Right lung (tissue), 10 donors: ENCODE measurements at places on chromosomes 11 and 22.

- DNase-seq: no peak
These were observed 29.4 kb downstream of the ARFGAP2 start for GRCh38 chr11:47147250-47147649.

DNA sequence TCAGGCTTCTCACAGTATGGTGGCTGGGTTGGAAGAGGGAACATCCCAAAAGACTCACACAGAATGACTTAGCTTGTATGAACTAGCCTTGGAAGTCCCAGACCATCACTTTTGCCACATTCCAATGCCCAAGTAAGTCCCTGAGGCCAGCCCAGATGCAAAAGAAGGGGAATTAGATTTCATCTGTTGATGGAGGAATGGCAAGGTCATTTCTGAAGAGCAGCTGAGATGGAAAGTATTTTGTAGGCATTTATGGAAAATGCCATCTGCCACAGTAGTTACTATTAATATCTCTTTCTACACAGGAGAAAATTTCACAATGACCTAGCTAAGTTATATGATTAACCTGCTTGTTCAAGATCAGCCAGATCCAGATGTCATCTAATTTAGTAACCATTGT lies 58.8 kb downstream of the ENDOD1 start:
- no peak for DNase-seq

- no peak for DNase-seq
These were observed 45.5 kb upstream of the GRIK4 start for GRCh38 chr11:120465921-120466534.

GRCh38 chr11:44221456-44221855 lies 88.5 kb downstream of the ALX4 start:
- no peak for DNase-seq

DNA sequence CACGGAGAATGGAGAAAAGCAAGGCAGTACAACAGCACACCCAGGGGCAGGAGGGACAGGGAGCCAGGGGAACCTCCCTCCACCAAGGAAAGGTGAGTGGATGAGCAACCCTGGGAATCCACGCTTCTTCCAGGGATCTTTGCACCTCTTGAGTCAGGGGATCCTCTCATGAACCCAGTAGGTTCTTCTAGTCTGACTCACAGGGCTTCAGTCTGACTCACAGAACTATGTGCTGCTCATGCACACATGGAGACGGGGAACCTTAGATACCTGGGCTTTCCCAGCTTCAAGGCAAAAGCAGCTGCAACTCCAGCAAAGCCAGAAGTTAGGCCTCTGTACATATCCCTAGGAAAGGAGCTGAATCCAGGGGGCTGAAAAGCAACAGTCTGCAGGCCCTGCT lies 1021.4 kb upstream of the TENM4 start:
- DNase-seq: no peak

DNA sequence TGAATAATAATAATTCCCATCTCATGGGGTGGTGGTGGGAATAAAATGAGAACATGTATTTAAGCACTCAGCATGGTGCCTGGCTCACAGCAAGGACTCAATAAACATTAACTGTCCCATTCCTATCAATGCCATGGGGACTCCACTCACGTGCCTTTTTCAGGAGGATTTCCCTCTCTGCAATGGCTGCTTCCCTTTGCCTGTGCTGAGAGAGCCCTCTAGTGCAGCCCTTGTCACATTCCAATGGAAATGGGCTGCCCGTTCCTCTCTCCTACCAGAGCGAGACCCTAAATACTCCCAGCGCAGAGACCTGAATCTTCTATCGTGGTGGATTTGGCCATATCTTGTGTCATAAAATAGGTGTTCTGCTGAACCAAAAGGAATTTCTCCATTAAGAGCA lies 621.5 kb upstream of the B3GAT1 start:
- DNase-seq: peak; percentile 6

- DNase-seq: peak; percentile 84
These were observed at the start of gene HIPK3 for GRCh38 chr11:33257160-33257896. Gene HIPK3 (plus strand): TSS chr11:33257381.

DNA sequence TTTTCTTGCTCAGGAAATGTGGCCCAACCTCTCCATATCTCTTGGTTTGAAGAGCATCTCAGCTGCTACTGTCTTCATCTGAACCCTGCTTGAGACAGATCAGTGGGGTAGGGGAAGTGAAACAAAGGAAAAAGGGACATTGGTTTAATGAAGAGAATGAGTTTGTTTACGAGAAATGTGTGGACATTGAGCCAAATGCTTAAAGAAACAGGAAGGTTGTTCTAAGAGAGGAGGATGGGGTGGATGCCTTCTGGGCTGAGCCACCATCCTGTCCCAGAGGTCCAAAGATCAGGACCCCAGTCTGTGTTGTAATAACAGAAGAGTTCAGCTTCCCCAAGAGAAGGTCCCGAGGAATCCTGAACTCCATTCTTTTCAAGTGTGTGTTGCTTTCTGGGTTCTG lies 369.7 kb downstream of the INSC start:
- DNase-seq: no peak

DNA sequence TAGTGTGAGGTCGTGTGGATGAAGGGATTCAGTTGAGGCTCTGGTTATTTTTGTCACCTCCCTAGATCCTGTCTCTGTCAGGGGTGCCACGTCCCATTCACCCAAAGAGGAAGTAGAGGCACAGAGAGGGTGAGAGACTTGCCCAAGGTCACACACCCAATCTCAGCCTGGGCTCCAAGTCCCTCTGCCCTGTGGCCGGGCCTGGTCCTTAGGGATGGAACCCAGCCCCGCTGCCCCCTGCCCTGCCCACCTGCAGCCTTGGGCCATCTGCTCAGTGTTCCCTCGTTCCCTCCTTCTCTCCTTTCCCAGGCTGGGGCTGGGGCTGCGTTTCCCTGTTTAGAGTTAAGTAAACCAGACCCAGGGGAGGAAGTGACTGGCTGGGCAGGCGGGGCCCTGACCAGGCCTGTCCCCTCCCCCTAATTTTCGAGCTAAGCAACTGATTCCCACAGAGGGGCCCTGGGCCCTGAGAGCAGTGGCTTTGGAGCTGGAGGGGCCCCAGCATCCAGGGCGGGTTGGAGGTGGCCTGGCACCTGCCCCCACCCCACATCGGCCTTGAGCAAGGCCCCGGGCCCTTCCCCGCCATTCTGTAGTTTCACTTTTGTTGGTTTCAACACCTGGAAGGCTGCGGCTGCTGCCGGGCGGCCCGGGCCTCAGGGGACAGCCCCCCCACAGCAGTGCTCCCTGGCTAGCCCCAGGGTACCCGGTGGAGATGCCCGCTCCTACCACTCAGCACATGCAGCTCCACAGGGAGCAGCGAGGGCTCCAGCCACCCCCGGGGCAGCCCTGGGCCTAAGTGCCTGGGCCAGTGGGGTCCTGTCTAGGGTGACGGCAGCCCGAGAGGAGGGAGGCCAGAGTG lies 1.5 kb downstream of the TCIRG1 start:
- peak; percentile 50 for DNase-seq

DNA sequence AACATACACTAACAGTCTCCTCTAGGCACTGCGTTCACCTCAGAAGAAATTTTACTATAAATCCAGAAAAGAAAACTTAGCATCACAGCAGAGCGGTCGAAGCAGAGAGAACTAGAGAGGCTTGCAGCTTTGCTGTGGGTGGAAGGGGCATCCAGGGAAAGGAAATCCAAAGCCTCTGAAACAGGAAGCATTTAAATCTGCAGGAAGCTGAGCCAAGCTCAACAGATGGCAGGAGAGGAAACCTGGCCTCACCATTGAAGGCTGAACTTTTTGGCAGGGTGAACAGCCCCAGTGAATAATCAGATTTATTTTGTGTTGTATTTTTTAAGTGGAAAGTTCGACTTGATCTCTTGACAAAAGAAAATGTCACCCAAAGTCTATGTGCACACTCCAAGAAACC lies 858.1 kb downstream of the OPCML start:
- DNase-seq: no peak

- no peak for DNase-seq
These were observed 28.9 kb downstream of the SLC25A18 start for GRCh38 chr22:17592201-17592600.

GRCh38 chr11:19703211-19703610 lies 9.4 kb upstream of the NAV2 start:
- DNase-seq: no peak

DNA sequence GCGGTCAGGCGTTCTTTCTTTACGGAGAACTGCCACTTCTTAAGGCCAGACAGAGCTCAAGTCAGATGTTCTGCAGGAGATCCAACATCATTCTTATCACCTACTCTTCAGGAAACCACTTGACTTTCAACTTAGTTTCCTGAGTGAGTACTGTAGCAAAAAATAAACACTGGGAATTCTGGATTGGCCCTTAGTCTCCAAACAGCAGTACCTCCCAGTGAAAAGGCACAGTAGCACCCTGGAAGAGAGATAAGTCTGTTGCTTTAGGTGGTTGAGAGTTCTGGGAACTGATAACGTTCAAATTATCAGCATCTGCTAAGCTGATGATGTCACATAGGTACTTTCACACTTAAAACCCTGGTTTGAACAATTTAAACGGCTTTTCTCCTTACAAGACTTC lies 971.8 kb upstream of the TENM4 start:
- peak; percentile 14 for DNase-seq

GRCh38 chr11:25242928-25243327 lies 746.1 kb downstream of the LUZP2 start:
- no peak for DNase-seq

DNA sequence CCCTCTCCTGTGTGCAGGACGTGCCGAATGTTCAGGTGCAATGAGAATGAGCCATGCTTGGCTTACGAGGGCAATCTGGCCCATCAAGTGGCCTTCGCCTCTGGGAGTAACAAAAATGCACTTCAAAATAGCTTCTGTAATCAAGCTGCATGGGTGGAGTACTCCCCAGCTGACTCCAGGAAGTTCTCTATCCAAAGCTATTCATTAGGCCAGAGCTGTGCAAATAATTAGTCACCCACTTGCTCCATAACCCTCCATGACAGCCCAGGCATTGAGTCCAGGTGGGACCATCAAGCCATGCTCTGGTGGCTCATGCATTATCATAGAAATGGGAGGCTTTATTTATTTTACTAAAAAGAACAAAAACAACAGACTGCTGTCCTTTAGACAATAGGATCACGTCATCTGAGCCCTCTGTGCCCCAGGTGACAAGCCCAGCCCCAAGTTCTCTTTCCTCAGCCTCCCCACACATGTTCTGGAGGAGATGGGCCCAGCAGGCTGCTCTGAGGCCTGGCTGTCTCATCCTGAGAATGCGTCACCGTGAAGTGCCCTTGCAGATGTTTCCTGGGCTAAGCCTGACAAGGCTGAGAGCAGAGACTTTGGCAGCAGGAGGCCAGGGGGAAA lies 244.7 kb downstream of the ETS1 start:
- no peak for DNase-seq

DNA sequence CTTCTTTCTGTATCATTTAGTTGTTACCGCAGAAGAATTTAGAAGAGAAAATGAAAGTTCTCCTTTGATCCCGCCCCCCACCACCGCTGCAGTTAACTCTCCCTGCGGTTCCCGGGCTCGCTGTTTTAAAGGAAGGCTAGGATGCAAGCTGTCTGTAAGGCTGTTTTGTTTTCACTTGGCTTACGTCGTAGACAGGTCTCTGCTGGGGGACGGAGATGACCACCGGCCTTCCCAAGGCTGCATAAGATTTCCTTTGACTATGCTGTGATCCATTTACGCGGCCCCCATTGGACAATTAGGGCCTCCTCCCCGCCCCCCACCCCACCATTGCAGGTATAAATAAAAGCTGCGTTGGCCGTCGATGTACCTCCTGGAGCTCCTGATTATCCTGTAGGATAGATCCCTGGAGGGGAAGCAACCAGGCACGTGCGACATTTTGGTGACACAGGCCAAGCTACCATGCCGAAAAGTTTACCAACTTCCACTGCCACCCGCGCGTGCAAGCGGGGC lies 1.4 kb upstream of the CPT1A start:
- no peak for DNase-seq

DNA sequence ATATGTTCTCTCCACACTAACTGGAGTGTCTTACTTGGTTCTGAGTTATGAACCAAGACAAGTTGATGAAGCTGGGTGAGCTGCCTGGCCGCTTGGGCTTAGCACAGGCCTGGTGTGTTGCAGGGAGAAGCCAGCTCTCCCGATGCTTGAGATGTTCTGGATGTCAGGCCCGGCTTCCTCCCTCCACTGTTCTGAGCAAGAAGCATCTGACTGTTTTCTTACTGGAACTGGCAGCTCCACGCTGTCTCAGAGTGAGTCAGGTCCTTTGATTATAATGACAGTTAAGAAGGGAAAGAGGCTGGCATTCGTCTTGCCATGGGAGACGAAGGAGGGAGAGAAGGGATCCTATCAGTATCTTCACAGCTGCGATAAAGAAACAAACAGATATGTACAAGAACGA lies 46.5 kb upstream of the CRTAM start:
- no peak for DNase-seq

DNA sequence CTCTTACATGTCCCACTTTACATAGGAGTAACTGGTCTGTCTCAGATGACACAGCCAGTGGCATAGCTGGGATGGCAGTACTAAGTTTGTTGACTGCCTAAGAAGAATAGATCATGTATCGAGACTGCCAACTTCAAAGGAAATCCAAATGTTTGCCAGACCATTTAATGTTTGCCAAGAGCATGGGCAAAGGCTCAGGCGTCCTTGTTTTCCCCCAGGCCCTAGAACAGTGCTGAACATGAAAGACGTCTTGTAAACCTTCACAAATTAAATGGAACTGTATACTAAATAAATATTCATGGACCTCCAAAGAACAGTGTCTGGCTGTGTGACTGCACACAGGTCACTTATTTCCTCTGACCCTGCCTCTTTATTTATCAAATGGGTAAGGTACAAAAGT lies 234.7 kb upstream of the CCDC90B start:
- DNase-seq: no peak

DNA sequence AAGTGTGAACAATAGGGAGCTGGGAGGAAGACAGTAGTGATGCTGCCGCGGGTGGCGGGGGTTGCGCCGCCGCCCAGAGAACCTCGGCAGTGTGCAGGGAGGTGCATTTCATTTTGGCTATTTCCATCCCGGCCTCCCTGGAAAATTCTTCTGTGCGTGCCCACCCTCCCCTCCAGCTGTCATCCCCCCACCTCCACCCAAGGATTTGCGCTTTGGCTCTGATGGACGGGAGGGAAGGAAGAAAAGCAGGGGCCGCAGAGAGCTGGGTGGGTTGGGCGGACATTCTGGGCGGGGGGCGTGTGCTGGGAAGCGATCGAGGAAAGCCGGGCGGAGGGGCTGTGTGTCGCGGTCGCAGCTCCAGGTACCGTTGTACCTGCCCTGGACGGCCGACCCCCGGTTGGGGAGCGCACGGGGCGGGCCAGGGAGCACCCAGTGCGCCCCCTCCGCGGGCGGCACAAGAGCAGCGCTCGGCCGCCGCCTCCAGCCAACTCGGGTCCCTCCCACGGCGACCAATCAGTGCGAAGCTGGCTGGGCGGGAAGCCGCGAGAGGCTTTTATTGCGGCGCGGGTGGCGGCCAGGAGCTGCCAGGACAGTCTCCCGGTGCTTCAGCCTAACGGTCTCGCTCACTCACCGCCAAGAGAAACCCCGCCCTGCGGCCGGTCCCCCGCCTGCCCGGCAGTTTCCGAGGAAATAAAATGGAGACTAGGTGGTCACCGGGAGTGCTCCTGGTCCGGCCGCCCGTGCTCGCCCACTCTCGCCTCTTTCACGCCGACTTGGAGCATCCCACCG lies 1.6 kb downstream of the NCAM1 start:
- DNase-seq: peak; percentile 40
